Suppressor macrophage treated with lipopolysaccharide for 1 hour (primary cell): ENCODE measurements at places on chromosomes 4 and X.

DNA sequence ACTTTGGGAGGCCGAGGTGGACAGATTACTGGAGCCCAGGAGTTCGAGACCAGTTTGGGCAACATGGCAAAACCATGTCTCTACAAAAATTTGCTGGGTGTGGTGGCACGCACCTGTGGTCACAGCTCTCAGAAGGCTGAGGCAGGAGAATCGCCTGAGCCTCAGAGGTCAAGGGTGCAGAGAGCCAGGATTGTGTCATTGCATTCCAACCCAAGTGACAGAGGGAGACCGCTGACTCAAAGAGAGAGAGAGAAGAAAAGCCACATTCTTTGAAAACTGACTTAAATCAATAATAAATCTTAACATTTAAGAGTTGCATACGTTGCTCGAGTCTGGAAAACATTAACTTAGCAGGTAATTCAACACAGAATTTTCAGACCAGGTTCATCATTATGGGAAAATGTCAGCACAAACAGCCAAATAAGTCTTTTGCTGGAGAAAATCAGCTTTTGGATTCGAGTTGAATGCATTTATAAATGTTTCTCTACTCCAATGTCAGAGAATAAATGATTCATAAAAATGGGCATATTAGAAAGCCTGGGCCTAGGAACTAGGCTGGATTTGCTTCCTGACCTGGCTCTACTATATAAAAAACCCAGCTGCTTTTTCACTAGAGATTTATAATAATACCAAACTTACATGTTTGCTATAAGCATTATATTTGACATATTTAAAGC is 68.3 kb upstream of the RBPJ start:
- no peak for DNase-seq

DNA sequence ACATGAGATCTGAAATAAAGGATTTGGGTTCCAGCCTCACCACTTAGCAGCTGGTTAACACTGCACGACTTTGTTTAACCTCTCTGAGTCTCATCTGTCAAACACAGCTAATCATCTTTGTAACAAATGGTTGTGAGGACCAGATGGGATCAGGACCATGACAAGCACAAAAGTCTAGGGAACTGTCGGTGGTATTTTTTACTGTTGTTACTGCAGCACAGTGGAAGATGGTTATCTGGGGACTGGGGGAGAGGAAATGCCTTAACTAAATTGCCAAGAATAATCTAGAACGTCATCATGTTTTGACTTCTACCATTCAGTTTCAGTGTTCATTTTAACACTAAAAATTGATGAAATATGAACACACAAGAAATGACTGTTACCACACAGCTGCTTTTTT is 99.5 kb downstream of the ADGRA3 start:
- no peak for DNase-seq

- DNase-seq = peak; percentile 38
These were observed 183.7 kb upstream of the BCOR start for GRCh38 chrX:40281336-40282005.

GRCh38 chrX:49190821-49191573 is 4.8 kb upstream of the PRICKLE3 start:
- DNase-seq = peak; percentile 93

DNA sequence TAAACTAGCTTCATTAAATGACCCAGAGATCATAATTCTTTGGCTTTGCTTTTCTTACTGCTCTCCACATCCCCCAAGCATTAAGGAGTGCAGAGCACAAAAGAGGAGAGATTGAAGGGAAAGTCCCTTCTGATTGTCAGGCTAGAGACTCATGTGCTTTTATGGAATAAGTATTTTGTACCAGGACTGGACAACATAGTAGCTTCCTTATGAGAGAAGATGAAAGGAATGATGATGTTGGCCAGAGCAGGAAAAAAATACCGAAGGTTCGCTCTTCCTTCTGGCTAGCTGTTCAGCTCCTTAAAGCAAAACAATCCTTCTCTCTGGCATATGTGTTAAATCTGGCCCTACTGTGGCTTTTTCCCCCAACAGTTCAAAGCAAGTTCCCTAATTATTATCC is 53.1 kb downstream of the HOPX start:
- no peak for DNase-seq

DNA sequence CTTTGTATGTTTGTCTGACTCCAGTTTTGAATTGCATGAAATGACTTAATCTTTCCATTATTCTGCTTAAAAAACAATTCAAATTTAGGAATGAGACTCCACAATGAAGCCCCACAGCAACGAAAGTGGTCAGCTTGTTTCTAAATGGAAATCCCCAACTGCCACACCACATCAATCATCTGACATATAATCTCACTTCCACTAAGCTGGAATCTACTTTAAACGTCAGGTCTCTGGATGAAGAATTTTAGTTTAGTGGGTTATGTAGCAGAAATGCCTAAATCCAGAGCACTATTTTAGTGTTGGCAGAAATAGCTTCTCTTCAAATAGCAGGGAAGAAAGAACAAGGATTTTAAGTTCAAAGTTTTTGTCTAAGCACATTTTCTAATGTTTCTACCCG is 1.7 kb upstream of the BMP2K start:
- peak; percentile 59 for DNase-seq

DNA sequence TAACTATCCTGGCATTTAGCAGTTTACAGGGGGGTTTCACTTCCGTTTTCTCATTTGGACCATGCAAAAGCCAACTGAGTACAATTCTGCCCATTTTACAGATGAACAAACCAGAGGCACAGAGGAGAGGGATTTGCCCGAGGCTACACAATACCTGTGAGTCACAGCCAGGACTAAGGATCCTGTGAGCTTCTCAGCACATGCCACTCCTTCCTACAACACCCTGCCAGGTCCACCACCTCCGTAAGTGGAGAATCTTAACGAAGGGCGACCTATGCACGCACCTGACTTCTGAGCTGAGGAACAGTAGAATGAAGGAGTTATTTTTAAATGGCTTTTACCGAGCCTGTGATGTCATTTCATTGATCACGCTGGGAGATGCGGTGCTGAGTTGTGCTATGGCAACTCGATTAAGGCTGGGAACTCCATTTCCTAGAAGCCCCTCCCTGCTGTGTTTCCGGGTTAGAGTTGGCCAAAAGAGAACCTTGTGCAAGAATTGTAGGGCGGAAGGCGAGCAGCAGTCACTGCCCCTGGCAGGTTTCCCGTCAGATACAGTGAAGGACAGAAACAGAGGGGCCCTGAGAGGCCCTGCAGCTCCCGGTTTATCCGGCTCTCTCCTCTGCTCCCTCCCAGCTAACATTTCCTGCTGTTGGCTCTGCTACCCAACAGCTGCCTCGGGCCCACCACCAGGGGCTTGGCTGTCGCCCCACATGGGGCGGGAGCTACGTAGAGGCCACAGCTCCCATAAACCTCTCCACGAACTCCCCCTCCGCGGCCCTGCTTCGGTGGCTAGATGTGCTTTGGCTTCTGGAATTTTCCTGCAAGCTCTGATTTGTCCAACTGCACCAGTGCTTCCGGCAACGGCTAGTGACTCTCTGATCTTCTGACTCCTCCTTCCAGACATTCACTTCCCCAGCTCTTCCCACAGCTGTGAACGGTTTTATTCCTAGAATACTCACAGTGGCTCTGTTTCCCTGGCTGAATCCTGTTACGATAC is 75.1 kb upstream of the USP9X start:
- DNase-seq = peak; percentile 87

- DNase-seq = no peak
These were observed 189.3 kb downstream of the PTTG2 start for GRCh38 chr4:38149472-38149996.

DNA sequence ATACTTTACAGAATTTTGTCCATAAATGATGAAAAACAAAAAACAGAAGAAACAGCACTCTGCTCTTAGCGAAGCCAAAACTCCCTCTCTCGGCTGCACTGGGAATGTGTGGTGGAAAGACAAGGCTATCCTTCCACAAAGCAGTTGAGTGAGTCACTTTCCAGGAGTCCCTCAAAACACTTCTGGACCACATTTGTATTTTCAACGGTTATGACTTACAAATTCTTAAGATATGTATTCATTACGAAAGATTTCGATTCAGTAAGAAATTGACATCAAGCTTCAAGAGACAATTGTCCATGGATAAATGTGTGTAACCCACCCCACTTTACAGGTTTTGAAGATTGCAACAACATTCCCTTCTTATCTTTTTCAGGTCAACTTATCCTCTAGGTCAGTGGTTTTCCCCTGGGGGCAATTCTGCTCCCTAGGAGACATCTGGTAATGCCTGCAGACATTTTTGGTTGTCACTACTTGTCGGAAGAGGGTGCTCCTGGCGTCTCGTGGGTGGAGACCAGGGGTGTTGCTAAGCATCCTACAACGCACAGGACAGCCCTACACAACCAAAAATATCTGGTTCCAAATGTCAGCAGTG is 66.7 kb upstream of the MTNR1A start:
- DNase-seq = no peak

- DNase-seq = peak; percentile 0
These were observed 272.1 kb upstream of the AGTR2 start for GRCh38 chrX:115898382-115899001.

GRCh38 chrX:3545901-3546300 is 167.5 kb downstream of the PRKX start:
- DNase-seq = no peak

DNA sequence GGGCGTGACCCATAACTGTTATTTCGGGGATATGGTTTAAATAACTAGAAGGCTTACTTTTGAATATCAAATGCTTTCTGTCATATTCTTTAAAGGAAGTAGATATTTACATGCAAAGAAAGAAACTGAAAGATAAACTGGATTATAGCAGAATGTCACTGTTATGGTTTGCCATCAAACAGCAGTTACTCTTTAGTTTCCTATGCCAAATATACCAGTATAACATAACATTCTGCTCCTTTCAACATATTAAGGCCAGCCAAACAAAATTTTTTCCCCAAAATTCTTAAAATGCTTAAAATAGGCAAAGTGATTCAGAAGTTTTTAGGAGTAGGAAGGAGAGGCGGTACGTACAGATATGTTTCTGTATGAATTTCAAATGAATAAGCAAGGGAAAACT is 27.0 kb downstream of the KDM6A start:
- DNase-seq = no peak

GRCh38 chr4:5750052-5750945 is 39.3 kb downstream of the EVC start:
- DNase-seq = no peak

DNA sequence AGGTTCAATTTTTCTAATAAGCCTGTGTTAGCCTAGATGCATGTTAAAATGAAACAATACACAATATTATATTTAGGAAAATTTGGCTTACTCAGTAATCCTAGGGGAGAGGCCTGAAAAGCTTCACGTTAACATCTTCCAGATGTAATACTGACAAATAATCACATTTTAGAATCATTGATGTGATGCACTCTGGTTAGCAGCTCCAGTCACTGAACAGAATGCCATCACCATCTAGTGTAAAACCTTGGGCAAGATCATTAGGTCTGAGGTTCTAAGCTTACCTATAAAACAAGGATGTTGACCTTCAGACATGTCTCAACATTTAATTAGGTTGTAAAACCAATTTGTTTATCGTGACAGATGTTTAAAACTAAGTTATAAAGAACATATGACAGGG is 1704.8 kb downstream of the STIM2 start:
- no peak for DNase-seq

- DNase-seq = peak; percentile 83
These were observed 71.7 kb upstream of the HGFAC start for GRCh38 chr4:3369781-3370674.

DNA sequence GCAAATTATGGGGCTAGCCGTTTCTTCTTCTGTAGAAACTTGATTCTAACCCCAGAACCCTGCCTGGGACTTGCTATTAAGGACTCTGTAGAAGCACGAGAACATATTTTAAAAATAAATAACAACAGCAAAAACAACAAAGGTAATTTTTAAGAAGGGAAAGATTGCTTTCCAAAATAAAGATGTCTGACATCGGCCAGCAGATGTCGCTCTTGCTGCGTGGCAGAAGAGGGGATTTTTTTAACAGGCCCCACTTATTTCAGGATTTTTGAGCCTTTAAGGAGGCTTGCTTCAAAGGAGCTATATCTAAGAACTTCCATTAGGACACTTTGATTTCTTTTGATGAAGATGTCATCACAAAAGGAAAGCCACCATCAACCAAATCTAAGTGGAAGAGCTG is 62.8 kb upstream of the EGFL6 start:
- DNase-seq = peak; percentile 64

GRCh38 chr4:128462103-128462783 is 174.6 kb upstream of the PGRMC2 start:
- no peak for DNase-seq

DNA sequence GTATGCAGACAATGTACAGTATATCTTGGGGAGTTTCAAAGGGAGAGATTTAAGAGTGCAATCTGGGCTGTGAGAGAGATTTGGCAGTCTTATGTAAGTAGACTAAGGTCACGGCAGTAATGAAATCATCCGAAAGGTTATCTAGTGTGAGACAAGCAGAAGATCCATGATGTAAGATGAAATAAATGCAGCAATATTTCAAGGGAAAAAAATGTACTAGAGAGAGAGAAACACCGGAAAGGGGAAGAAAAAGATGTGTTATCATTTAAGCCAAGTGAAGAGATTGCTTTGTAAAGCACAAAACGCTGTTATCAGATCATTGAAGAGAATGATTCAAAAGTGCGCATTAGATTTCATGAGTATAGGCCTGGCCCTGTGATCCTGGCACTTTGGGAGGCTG is 88.4 kb upstream of the GUCY1A1 start:
- no peak for DNase-seq

DNA sequence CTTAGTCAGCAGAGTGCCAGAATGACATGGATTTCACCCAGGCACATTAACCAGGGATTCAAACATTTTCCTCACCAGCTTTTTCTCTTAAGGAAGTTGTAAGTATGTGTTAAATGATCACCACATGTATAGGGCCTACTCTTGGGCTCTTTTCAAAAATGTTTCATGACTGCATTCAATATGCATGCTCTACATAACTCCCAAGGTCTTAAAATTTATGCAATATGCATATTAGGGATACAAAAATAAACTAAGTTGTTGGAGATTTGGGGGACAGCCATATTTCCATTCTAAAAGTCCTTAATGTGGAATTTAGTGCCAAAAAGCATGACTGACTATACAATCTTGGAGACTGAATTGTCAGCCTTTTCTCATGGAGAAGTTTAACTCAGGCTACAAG is 25.0 kb upstream of the TRPC5OS start:
- no peak for DNase-seq

DNA sequence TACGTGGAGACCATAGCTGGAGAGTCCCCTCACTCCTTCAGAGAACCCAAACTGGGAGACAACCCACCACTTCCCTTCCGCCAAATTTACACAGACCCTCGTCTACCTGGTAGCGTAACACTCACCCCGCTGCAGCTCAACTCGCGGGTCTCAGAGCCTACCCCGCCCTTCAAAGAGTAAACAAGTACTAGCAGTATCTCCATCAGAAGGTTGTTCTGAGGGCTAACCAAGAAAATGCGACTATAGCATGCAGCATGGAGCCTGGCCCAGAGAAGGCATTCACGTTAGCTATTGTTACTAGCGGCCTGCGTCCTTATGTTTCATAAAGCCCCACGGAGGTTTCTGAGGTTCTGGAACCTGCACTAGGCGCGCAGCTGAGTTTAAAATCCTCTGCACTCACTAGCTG is 531 bp upstream of the MANBA start:
- DNase-seq = peak; percentile 17

- no peak for DNase-seq
These were observed 545.3 kb upstream of the GRID2 start for GRCh38 chr4:91758487-91758886.
